ENCODE measurements at places on chromosomes 13 and 19. TPM values are rescaled to one million over a fixed set of nuclear protein-coding genes. Genes with fewer than 3 reads are reported as not detected.

DNA sequence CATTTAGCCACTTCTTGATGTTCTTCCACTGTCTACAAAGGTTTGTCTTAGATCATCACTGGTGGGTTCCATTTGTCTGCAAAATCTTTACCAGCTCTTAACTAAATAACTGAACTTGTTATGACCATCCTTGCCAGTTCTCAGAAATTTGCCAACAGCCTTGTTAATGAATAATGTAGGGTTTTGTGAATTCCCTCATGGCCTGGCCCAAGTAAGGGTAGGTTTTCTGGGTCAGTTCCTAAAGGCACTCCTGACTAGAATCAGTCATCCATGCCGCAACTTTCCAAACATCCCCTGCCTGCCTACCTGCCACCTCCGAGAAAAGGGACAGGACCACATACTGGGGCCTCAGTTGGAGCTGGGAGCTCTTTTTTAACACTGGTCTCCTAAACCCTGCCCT, 4.0 kb downstream of the COL4A1 start:
- H3K27ac ChIP-seq: no peak overlapping the region
- H3K27me3 ChIP-seq: peaks cover 21% of the 10 kb centered on the region
- peaks cover 43% of the 10 kb centered on the region for H3K4me1 ChIP-seq
- no peak for DNase-seq
- no peak overlapping the region for H3K4me3 ChIP-seq

DNA sequence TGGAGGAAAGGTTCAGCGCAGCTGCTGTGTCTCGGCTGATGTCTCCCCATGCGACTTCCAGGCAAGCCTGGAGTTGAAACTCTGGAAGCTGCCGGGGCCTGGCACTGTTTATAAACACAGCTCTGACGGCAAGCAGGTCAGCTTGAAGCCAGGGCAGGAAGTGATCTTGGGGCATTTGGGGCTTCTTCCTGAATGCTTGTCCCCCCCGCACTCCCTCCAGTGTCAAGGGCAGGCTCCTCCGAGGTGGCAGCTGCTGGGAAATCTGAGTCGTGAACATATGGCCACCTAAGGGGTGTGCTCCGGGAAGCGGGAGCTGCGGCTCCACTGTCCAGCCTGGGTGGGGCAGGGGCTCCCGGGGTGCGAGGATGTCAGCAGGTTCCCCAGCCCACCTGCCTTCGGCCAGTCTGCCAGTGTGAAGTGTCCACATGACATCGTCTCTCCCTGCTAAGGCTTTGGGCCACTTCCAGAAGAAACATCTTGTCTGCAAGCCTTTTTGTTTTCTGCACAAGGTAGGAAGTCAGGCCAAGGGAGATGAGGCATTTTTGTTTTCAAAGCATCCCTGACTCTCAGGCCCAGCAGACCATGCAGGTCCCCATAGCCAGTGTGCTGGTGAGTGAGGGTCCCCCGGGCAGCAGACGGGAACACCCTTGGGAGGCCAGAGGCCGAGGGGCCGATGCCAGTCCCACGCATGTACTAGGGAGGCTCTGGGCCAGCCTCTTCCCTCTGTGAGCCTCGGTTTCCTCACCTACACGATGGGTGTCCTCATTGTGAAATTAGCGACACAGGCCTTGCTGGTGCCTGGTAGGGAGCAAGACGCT, 2.7 kb downstream of the PIAS4 start:
- H3K27ac ChIP-seq: no peak overlapping the region
- peaks cover 14% of the 10 kb centered on the region for H3K4me1 ChIP-seq
- no peaks in the 10 kb centered on the region for H3K27me3 ChIP-seq
- no peak for DNase-seq
- H3K4me3 ChIP-seq: peak overlapping the region; percentile 88

- DNase-seq: peak; percentile 54
- peaks cover 13% of the 10 kb centered on the region for H3K36me3 ChIP-seq
- peaks cover 9% of the 10 kb centered on the region for H3K27me3 ChIP-seq
- peak overlapping the region; percentile 70 for H3K4me3 ChIP-seq
- peaks cover 35% of the 10 kb centered on the region for H3K4me1 ChIP-seq
Measured at GRCh38 chr19:55640043-55640576, 692 bp upstream of the ZNF580 start.

The ZNF541 gene
- total RNA-seq: 0.09 TPM

- H3K4me3 ChIP-seq: no peak overlapping the region
- H3K27ac ChIP-seq: no peak overlapping the region
- H3K27me3 ChIP-seq: no peaks in the 10 kb centered on the region
- no peaks in the 10 kb centered on the region for H3K36me3 ChIP-seq
- no peak for DNase-seq
Measured at GRCh38 chr13:113967729-113968462, 6.0 kb downstream of the C13orf46 start.

GRCh38 chr19:58571575-58571947, 1.6 kb downstream of the MZF1 start:
- H3K4me1 ChIP-seq: peaks cover 17% of the 10 kb centered on the region
- H3K4me3 ChIP-seq: peak overlapping the region; percentile 99
- H3K27ac ChIP-seq: no peak overlapping the region
- peaks cover 15% of the 10 kb centered on the region for H3K36me3 ChIP-seq

DNA sequence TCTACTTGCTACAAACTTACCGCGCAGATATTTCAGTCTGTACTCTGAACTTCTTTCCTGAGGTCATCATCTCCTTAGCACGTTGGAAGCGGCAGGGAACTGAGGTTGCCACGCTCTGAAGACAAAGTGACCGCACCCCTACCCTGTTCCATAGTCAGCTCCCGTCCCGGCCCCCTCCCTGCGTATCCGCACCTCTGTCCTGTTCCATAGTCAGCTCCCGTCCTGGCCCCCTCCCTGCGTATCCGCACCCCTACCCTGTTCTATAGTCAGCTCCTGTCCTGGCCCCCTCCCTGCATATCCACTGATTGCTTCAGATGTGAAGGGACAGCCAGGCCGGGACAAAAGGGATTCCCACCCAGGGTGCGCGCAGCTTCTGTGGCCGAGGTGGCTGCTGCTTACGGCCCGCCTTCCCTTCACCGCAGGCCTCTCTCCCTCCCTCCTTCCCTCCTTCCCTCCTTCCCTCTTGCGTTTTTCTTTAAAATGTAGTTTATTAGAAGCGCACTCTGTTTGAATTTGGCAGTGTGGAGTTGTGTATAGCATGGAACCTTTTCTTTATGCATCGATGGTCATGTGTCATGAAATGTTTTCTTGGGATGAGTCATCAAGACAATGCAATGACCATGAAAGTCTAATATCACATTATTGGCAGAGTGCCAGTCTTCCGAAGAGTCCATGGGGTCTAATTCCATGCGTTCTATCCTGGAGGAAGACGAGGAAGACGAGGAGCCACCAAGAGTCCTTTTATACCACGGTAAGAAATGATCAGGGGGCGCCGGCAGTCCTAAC, 21.9 kb upstream of the NDUFS7 start:
- H3K36me3 ChIP-seq: peaks cover 73% of the 10 kb centered on the region
- DNase-seq: no peak
- H3K4me3 ChIP-seq: no peak overlapping the region

- no peaks in the 10 kb centered on the region for H3K36me3 ChIP-seq
- peaks cover 31% of the 10 kb centered on the region for H3K4me1 ChIP-seq
- peak; percentile 93 for DNase-seq
- H3K27ac ChIP-seq: peak overlapping the region; percentile 72
- H3K27me3 ChIP-seq: peaks cover 40% of the 10 kb centered on the region
Measured at GRCh38 chr19:50431343-50432220, 1.1 kb upstream of the MYBPC2 start.

The FBXW9 gene
- 15.2 TPM for total RNA-seq

DNA sequence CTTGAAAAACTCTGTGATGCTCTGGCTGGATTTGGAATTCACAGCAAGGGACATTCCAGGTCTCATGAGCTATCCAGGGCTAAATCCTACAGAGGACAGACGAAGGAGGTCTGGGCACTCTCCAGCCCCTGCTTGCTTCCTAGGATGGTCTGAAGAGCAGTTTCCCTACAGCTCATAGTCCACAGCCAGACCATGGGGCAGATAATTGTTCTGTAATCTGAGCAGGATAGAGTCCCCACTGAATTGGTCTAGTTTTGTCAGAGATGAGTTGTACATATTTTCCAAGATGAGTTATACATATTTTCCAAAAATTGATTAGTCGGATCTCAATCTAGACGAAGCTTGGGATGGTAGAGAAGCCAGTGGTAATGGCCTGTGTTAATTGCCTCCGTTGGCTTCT, 75.6 kb downstream of the C13orf42 start:
- no peak overlapping the region for H3K27ac ChIP-seq
- H3K27me3 ChIP-seq: no peaks in the 10 kb centered on the region
- H3K36me3 ChIP-seq: no peaks in the 10 kb centered on the region
- no peak overlapping the region for H3K4me3 ChIP-seq
- no peak for DNase-seq

GRCh38 chr13:30216111-30216510, 91.2 kb downstream of the KATNAL1 start:
- no peak overlapping the region for H3K27ac ChIP-seq
- H3K4me1 ChIP-seq: peaks cover 8% of the 10 kb centered on the region
- H3K36me3 ChIP-seq: peaks cover 13% of the 10 kb centered on the region
- no peaks in the 10 kb centered on the region for H3K27me3 ChIP-seq
- H3K4me3 ChIP-seq: no peak overlapping the region

The PGLYRP1 gene
- total RNA-seq: not detected

GRCh38 chr19:53657778-53658177, 26.0 kb downstream of the DPRX start:
- H3K36me3 ChIP-seq: peaks cover 35% of the 10 kb centered on the region
- DNase-seq: no peak
- peaks cover 8% of the 10 kb centered on the region for H3K27me3 ChIP-seq

GRCh38 chr13:114035583-114036531, 62.0 kb upstream of the C13orf46 start:
- no peaks in the 10 kb centered on the region for H3K27me3 ChIP-seq
- DNase-seq: no peak
- no peak overlapping the region for H3K4me3 ChIP-seq
- peaks cover 23% of the 10 kb centered on the region for H3K4me1 ChIP-seq

DNA sequence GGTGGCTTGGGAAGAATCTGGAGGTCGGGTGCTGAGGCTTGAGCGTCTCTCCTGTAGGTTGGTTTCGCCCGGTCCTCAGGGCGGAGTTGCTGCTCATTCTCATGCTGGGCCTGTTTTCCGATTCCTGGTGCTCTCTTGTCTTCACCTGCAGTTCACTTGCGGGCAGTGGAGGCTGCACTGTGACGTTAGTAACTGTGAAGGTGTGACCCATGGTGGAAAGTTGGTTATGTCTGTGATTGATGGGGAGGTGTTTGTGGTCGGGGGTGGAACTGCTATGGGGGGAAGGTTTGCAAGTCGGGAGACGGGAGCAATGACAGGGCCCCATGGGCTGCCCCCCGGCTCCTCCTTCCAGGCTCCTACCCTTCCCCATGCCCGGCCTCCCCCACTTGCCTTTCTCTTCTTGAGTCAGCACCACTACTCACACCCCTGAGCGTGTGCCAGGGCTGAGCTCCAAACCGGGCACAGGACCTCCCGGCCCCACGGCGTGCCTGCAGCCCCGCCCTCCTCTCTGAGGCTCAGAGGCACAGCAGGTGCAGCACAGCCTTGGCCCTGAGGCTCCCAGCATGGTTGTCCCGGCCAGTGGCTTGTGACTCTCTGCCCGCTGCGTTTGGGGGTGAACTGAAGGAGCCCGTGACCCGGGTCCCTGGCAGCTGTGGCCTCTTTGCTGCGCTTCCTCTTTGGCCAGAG, 79.1 kb downstream of the ATP11A start:
- peaks cover 64% of the 10 kb centered on the region for H3K4me1 ChIP-seq
- H3K27me3 ChIP-seq: no peaks in the 10 kb centered on the region
- H3K36me3 ChIP-seq: no peaks in the 10 kb centered on the region
- no peak for DNase-seq

DNA sequence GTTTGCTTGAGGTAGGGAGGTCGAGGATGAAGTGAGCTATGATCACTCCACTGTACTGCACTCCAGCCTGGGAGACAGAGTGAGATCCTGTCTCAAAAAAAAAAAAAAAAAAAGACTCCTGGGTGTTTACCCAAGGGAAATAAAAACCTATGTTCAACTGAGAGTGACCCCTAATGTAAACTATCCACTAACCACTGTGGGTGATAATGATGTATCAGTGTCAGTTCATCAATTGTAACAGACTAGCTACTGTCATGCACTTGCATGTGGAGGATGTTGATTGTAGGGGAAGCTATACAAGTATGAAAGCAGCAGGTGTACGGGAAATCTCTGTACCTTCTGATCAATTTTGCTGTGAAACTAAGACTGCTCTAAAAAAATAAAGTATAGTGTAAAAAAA, 2.6 kb upstream of the CIB3 start:
- H3K36me3 ChIP-seq: no peaks in the 10 kb centered on the region
- H3K27ac ChIP-seq: no peak overlapping the region
- peaks cover 7% of the 10 kb centered on the region for H3K27me3 ChIP-seq
- no peak for DNase-seq
- H3K4me3 ChIP-seq: no peak overlapping the region
- H3K4me1 ChIP-seq: no peaks in the 10 kb centered on the region

DNA sequence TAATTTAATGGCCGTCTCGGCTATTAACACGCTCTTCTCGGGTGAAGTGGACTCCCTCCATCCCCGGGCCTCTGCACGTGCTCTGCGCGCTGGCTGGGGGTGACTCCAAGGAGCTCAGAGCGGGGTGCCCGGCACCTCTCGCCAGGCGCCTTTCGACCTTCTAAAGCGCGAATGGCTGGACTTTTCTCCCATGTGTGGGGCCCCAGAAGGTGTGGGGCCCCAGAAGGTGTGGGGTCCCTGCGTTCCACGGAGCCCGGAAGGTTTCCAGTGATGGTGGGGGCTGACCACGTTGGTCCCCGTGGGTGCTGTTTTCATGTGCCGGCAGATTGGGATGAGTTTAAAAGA, 3.3 kb upstream of the ALOX5AP start:
- H3K36me3 ChIP-seq: no peaks in the 10 kb centered on the region
- no peaks in the 10 kb centered on the region for H3K27me3 ChIP-seq
- no peak overlapping the region for H3K4me3 ChIP-seq
- no peaks in the 10 kb centered on the region for H3K4me1 ChIP-seq
- no peak overlapping the region for H3K27ac ChIP-seq

- no peaks in the 10 kb centered on the region for H3K27me3 ChIP-seq
- DNase-seq: peak; percentile 67
- H3K4me3 ChIP-seq: no peak overlapping the region
- H3K27ac ChIP-seq: peak overlapping the region; percentile 78
- peaks cover 8% of the 10 kb centered on the region for H3K36me3 ChIP-seq
Measured at GRCh38 chr19:28482221-28482620, 730.7 kb downstream of the UQCRFS1 start.

DNA sequence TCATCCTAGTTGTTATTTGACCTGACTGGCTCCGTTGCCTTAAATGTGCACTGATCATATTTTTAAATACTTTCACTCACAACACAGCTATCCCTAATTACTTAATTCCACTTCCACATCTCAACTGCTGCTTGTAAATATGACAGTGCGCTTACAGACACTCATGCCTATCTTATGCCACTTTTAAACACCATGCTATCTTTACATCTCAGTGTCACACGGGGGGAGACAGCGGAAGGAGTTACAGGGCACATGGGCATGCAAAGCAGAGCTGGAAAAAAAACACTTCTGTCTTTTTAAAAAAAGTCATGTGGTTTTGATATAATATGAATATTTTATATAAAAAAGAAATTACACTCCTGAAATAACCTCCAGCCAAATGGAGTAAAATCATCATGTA, 44.1 kb downstream of the SMAD9 start:
- H3K27me3 ChIP-seq: peaks cover 3% of the 10 kb centered on the region
- DNase-seq: no peak
- H3K27ac ChIP-seq: no peak overlapping the region
- no peak overlapping the region for H3K4me3 ChIP-seq
- no peaks in the 10 kb centered on the region for H3K36me3 ChIP-seq

The RNF17 gene
- total RNA-seq: not detected

- H3K4me3 ChIP-seq: no peak overlapping the region
- no peak overlapping the region for H3K27ac ChIP-seq
- H3K36me3 ChIP-seq: peaks cover 60% of the 10 kb centered on the region
- no peaks in the 10 kb centered on the region for H3K4me1 ChIP-seq
Measured at GRCh38 chr19:22261596-22261995, 24.6 kb upstream of the ZNF729 start.

GRCh38 chr19:16661480-16662034, 618 bp downstream of the TMEM38A start:
- H3K36me3 ChIP-seq: peaks cover 21% of the 10 kb centered on the region
- H3K27me3 ChIP-seq: no peaks in the 10 kb centered on the region
- H3K4me1 ChIP-seq: peaks cover 11% of the 10 kb centered on the region
- DNase-seq: peak; percentile 54

The TMEM150B gene
- total RNA-seq: not detected

The C19orf73 gene
- total RNA-seq: 3.1 TPM
